Stimulated activated naive CD4-positive, alpha-beta T cell (primary cell): ENCODE measurements at places on chromosomes 11 and 22.

GRCh38 chr11:2825889-2826678 lies 59.5 kb downstream of the CDKN1C start:
- DNase-seq = no peak

- DNase-seq = no peak
Observed at GRCh38 chr22:29186302-29186701, 19.4 kb upstream of the EMID1 start.

DNA sequence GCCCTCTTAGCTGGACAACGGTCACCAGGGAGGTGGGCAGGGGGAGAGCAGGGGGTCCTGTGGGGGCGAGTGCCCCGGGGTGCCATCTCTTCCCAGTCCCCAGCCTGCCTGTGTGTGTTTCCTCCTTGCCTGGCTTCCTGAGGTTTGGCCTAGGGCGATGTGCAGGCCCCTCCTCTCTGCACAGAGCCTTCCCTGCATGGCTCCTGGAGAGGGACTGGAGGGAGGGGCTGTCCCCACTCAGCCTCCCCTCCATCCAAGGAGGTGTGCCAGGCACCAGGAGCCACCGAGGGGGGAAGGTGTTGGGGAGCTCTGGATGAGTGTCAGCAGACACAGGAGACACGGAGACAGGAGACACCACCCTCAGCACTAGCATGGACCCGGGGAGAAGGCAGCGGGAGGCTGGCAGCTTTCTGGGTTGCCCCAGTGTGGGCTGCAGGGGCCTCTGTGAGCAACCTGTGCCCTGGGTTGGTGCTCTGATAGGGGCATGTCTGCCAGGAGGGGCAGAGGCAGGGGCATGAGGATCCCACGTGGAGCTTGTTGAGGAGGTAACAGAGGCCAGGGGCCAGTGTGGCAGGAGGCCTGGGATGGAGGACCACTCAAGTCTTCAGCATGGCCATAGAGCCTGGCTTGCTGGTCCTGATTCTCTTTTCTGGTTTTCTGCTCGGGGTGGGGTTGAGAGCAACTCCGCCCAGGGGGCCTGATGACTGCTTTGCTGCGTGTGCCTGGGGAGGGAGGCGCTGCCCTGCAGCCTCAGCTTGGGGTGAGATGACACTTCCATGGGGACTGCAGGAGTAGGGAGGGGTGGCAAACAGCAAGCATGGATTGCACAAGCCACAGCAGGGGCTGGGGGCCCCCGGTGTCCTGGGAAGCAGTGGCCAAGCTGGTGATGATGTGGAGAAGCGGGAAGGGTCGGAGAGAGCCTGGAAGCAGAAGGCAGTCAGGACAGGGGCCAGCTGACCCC lies 78.8 kb downstream of the ST3GAL4 start:
- DNase-seq = no peak

DNA sequence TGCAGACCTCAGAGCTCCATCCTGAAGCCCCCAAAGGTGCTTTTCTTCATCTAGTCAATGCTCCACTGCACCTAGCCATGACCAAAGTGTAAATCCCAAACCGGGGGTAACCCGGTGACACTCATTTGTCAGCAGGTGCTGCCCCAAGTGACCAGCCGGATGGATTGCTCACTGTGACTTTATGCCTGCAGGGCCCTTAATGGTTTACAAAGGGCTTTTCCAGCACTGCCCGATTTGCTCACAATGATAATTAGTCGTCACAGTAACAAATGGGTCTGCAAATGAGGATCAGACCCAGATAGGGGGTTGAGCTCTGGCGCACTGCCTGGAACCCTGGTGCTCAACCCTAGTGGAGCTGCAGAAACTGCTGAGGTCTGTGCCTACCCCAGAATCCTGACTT lies 45.7 kb upstream of the CD5 start:
- DNase-seq = no peak

- no peak for DNase-seq
Observed at GRCh38 chr22:50701076-50701419, 28.4 kb downstream of the SHANK3 start.

DNA sequence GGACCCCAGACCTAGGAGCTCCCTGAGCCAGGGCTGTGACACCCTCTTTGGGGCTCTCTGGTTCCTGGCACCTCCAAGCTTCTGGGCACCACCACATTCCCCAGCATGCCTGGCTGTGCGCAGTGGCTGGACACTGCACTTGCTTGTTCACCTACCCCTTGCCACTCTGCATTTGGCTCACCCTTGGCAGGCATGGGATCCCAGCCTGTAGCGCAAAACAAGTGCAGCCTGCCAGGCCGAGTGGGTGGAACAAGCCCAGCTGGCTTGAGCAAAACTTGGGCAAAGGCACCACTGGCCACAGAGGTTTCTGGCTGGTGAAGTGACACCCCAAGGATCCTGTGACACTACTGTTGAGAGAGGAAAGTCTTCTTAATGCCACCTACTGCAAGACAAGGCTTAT lies 57.3 kb downstream of the CCDC34 start:
- no peak for DNase-seq

- DNase-seq = no peak
Observed at GRCh38 chr11:116707161-116707629, 65.6 kb downstream of the BUD13 start.

DNA sequence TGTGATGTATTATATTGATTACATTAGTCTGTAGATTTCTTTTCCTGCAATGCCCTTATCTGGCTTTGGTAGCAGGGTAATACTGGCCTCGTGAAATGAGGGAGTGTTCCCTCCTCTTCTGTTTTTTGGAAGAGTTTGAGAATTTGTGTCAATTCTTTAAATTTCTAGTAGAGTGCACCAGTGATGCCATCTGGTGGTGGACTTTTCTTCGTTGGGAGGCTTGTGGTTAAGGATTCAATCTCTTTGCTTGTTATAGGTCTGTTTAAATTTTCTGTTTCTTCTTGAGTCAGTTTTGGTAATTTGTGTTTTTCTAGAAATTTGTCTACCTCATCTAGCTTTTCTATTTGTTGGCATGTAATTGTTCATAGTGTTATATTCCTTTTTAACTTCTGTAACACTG lies 18.9 kb downstream of the SHANK3 start:
- DNase-seq = no peak
